Esophagus squamous epithelium (tissue), 5 donors: ENCODE measurements at places on chromosomes 7 and 10.

DNA sequence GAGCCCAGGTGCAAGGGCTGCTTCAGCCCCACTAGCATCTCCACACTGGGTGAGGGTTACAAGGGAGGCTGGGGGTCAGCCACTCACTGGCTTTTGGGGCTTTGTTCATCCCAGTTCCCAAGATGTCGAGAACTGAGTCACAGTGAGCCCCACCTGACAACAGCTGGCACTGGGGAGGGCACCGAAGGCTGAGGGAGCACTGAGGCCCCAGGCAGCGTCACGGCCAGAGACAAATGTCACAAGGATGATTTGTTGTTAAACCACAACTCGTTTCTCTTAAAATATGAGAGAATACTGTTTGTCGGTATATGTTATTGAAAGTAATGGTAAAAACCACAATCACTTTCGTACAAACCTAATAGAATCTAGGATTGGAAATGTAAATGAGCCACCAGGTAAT is 219.9 kb downstream of the CELF2 start:
- DNase-seq, result no peak

DNA sequence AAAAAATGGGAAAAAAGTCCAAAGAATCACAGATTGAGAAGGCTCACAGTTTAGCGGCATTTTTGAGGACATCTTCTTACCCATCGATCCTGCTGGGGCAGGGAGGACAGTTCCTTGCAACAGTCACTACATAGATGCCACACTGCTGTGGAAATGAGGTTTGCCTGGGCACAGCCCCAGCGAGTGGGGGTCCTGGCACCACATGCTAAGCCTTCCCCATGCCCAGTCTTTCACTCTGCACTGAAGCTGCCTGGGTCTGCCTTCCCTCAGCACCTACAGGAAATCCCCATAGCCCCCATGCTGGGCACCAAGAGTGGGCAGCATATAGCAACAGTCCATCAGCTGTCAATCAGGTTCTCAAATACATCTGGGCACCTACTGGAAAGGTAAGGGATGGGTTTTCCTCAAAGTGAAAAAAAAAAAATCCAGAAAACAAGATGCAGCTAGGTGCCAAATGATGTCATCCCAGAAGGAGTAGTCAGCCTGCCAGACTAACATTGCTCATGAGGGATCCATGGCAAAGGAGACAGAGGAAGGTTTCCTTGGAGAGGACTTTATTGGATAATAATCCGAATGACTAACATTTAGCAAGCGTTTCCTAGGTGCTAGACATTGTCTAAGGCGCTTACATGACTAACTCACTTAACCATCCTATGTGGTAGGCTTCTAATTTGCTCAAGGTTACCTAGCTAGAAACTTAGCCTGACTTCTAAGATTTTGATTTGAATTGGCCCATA is 125.7 kb upstream of the CXCL12 start:
- DNase-seq, result no peak

GRCh38 chr10:123428391-123428790 is 237.8 kb upstream of the GPR26 start:
- DNase-seq, result no peak

DNA sequence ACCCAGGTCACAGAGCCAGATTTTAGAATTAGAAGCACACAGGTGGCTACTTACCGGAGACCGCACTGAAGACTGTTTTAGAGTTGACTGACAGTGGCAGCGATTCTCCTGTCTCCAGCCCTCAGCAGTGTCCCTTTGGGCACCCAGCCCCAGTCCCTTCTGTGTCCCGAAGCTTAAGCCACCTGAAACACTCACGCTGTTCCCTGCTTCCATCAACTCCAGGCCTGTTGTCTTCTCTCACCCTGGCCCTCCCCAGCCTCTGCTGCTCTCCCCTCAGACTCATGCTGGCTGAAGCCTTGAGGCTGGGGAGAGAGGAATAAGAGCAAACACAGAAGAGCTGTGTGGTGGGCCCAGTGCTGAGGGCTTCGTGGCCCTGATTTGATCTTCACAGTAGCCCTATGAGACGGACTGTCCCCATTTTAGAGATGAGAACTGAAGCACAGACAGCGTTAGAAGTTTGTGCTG is 10.6 kb downstream of the SAP25 start:
- DNase-seq, result no peak

DNA sequence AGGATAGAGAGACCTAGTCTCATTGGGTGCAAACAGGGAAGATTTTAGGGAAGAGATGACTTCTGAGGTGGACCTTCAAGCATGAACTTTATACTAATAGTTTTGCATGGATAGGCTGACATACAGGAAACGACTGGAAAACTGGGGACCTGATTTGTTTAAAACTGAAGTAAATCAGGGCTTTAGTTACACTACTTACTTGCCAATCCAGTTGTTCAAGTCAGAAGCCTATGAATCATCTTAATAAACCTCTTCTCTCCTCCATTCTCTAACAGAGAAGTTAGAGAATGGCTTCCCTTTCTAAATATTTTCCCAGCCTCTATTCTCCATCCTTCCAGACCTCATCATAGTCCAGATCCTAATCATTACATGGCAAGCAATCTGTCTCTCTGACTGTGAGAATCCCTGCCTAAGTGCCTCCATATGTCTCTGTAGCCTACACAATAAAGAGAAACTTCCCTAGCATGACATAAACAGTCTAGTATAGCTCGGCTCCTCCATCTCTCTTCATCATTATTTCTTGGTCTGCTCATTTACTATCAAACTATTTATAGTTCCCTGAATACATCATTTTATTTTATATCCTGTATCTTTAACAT is 55.8 kb downstream of the PRKG1 start:
- DNase-seq, result no peak
